BJ (cell line): ENCODE measurements at places on chromosomes 11 and 22.

GRCh38 chr22:29345932-29346331 lies 30.4 kb upstream of the RASL10A start:
- DNase-seq: no peak

DNA sequence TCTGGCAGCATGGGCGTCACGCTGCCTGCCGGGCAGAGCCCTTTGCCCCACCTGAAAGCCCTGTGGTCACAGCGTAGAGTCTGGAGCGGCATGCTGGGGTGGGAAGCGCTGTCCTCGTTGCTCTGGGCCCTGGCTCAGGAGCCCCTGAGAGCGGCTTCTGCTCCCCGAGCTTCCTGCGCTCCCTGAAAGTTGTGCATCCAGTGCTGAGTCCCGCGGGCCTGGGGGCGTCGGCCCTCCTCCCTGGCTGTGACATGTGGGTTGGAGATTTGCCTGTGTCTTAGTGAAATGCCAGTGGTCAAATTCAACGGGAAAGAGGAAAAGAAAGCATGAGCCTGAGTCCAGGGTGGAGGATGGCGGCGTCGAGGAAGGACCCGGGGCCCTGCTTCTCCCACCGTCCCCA lies 1208.0 kb downstream of the BRD1 start:
- DNase-seq: no peak

GRCh38 chr22:18119409-18120110 lies 9.0 kb downstream of the TUBA8 start:
- DNase-seq: no peak

DNA sequence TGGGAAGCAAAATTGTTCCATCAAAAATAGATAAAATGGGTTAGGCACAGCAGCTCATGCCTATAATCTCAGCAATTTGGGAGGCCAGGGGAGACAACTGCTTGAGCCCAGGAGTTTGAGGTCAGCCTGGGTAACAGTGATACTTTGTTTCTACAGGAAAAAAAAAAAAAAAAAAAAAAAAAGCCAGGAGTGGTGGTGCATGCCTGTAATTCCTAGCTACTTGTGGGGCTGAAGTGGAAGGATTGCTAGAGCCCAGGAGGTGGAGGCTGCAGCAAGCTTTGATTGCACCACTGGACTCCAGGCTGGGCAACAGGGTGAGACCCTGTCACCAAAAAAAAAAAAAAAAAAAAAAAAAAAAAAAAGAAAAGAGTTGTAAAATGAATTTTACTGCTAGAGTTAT lies 49.6 kb downstream of the KIF18A start:
- DNase-seq: no peak

- no peak for DNase-seq
Observed at GRCh38 chr22:38266120-38266519, 6.7 kb downstream of the TMEM184B start.

DNA sequence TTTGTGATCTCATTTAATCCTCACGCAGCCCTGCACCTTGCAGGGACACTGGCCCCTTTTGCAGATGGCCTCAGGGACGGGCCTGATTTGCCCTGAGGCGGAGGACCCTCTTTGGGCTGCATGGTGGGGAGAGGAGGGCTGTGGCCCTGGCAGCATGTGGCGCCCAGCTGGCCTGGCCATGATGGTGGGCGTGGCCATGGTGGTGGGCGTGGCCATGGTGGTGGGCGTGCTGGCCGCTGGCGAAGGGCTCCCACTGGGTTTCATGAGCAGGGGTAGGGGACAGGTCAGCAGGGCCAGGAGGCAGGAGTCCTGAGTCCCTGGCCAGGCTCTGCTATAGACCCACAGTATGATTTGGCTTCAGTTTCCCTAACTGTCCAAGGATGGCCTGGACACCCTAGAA lies 13.1 kb downstream of the WNT11 start:
- no peak for DNase-seq

GRCh38 chr11:104771763-104772162 lies 126.5 kb downstream of the CASP12 start:
- DNase-seq: no peak

GRCh38 chr11:68693484-68693882 lies 9.1 kb downstream of the GAL start:
- no peak for DNase-seq

GRCh38 chr11:95360377-95361075 lies 129.5 kb upstream of the SESN3 start:
- DNase-seq: no peak
